IPS DF 19.7 (cell line): ENCODE measurements at places on chromosomes 11 and 22.

GRCh38 chr22:32569956-32570355, 95.3 kb downstream of the FBXO7 start:
- no peak for DNase-seq

DNA sequence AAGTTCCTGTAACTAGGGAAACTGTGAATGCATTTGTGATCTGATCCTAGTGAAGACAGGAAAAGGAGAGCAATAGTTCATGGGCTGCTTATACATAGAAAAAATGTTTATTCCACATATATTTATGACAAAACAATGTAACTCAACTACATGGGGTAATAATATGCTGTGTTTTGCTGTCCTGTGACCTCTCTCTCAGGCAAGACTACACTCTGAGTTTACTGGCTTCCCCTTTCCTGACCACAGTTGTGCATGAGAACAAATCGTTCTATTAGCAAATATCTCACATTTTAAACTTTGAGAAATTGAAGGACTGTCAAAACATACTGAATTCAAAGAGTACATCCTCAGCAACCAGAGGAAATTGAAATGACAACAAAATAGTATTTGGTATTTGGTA, 161.9 kb upstream of the TRPC6 start:
- DNase-seq, result no peak

- DNase-seq, result no peak
Measured at GRCh38 chr22:35442471-35442870, 42.5 kb downstream of the MCM5 start.

DNA sequence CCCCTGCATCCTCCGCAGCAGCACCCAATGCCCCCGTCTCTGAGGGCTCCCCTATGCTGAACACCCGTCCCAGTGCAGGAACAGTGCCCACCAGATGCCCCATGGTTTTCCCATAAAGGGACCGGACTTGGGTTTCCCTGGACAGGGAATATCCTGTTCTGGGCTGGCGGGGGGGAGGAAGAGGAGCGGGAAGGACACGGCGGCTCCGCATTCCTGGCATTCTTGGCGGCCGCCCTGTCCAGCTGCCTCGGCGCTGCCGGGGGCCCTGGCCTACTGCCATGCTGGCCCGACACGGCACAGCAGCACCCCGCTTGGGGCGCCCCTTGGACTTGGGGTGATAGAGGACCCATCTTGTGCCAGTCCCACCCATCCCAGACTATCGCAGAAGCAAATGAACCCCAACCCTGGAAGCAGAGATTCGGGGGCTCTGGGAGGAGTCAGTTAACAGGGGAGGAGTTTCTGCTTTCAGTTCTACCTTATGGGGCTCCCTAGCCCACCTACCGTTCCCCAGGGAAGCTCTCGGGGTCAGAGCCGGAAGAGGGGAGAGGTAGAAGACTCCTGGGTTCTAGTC, 23.7 kb upstream of the CBX7 start:
- no peak for DNase-seq

DNA sequence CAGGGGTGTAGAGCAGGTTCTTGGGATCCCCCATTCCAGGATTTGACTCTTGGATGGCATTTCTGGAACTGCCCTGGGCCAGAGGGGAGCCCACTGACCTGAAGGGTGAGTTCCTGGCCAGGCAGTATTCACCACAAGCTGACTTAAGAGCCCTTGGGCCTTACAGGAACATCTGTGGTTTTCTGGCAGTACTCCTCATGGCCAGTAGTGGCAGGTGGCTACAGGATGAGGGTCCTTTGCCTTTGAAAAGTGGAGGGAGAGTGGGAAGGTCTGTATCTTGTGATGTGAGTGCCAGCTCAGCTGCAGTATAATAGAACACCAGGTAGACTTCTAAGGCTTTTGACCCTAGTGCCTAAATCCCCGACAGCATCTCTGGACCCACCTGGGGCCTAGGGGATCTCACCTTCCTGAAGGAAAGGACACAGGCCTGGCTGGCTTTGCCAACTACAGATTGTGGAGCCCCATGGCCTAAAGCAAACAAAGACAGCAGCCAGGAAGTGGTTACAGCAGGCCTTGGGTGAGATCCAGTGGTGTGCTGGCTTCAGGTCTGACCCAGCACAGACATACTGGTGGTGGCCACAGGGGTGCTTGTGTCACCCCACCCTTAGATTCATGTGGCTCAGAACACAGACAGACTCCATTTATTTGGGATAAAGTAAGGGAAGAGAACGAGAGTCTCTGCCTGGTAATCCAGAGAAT, 9.0 kb downstream of the OR51S1 start:
- no peak for DNase-seq

GRCh38 chr11:106670069-106670468, 348.2 kb downstream of the GUCY1A2 start:
- DNase-seq, result no peak

- no peak for DNase-seq
Measured at GRCh38 chr22:47294576-47294975, 532.1 kb downstream of the TBC1D22A start.

DNA sequence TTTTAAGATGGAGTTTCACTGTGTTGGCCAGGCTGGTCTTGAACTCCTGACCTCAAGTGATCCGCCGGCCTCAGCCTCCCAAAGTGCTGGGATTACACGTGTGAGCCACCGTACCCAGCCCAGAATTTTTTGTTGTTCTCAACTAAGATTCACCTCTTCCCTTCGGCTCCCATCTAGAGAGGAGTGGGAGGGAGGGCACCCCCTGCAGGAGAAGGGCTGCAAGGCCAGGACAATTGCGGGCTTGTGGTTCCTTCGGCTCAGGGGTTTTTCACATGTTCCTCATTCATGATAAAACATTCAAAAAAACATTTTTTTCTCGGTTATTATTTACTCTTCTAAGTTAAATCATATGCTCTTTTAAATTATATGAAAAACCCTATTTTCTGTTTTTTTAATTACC, 201.1 kb upstream of the LRRC4C start:
- DNase-seq, result peak; percentile 7

DNA sequence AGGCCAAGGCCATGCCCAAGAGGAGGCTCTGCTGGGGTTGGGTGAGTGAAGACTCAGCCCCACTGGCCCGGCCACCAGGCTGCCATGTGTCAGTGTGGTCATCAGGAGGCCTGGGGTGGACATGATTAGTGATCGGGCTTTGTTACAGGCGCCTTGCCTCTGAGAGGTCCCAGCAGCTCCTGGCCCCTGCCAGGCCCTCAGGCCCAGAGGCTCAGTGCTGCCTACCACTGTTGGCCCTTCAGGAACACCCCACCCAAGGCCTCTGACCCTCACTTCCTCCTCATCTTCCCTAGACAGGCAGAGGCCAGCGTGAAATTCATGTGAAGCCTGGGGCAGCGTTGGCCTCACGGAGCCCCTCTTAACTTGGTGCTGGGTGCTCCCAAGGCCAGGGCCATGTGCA, 2.2 kb downstream of the MRPL23 start:
- no peak for DNase-seq

- DNase-seq, result no peak
Measured at GRCh38 chr22:30212996-30213441, 33.5 kb downstream of the LIF start.

GRCh38 chr11:116221351-116221750, 551.4 kb downstream of the BUD13 start:
- no peak for DNase-seq

- DNase-seq, result no peak
Measured at GRCh38 chr11:79151396-79151795, 289.4 kb downstream of the TENM4 start.

- no peak for DNase-seq
Measured at GRCh38 chr11:62805961-62806441, 761 bp upstream of the NXF1 start.
